ENCODE measurements at places on chromosomes 5 and 9. TPM values are rescaled to one million over a fixed set of nuclear protein-coding genes. Genes with fewer than 3 reads are reported as not detected.

DNA sequence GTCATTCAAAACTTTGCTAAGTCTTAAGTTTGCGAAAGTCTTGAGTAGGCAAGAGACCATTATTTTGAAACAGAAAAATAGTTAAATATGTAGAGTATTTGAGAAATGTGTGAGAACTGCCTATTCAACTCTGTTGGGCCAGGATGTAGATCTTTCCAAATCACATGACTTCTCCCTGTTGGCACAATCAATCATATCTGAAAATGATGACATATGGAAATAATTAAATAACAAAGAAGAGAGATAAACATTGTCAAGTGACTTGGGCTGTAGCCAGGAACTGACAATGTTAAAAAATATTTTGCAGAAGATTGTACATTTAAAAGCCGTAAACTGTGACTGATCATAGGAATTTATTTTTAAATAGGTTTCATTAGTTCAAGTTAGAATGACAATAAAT is 104.6 kb upstream of the IL6ST start:
- DNase-seq = no peak

TRPM6 gene
- total RNA-seq = 1.7 TPM

DRD1 gene
- total RNA-seq = 0.34 TPM

DNA sequence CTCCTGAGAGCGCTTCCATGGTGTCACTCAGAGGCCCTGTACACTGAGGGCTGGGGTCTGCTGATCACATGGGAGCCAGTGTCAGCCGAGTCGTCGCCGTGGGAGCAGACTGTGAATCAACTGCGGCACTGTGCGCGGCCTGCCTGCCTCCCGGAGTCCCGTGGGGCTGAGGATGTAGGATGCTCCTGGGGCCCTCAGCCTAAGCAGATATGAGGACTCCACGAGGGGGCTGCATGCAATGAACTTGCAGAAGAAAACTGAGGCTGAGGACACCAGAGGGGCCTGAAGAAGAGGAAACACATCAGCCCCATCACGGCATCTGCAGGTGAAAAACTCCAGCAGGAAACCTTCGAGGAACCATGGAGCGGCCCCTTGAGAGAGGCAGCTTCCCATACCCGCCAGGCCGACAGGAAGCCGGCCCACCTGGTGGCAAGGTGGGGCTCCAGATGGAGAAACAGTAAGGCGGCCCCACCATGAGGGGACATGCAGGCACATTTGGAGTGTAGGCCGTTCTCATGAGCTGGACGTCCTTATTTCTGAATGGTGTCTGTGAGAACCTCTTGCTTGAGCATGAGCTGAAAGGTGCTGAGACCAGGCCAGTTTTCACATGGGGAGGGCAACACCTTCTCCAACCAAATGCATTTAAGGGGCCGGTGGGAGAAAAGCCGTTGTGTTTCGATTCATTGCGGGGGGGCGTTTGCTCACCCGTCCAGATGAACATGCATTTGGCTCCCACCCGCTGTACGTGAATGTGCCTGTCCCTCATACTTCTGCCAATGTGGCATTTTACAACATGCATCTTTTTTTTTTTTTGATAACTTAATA is 35.2 kb upstream of the ADAMTS2 start:
- peak; percentile 38 for DNase-seq

GRCh38 chr5:142736247-142736632 is 33.9 kb upstream of the ARHGAP26 start:
- peak; percentile 34 for DNase-seq

GALNT12 gene
- total RNA-seq = 52.9 TPM

GRCh38 chr5:8418049-8418426 is 549.1 kb downstream of the MTRR start:
- DNase-seq = no peak

DNA sequence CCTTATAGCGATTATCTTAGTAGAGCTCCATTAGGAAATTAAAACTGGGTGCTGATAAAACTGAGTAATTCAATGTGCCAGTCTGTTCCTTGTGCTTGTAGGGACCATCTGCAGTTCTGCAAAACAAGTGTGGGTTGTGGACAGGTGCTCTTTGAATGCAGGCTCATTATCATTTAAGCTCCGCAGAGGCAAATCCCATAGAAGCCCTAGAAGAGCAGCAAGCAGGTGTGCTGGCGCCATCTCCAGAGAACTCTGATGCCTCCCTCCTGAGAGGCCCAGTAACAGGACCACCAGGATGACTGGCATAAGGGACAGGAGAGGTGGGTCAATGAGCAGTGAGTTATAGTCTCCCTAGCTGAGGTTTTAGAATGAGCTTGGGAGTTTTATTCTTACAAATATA is 1342.4 kb upstream of the DMAC1 start:
- DNase-seq = no peak

DNA sequence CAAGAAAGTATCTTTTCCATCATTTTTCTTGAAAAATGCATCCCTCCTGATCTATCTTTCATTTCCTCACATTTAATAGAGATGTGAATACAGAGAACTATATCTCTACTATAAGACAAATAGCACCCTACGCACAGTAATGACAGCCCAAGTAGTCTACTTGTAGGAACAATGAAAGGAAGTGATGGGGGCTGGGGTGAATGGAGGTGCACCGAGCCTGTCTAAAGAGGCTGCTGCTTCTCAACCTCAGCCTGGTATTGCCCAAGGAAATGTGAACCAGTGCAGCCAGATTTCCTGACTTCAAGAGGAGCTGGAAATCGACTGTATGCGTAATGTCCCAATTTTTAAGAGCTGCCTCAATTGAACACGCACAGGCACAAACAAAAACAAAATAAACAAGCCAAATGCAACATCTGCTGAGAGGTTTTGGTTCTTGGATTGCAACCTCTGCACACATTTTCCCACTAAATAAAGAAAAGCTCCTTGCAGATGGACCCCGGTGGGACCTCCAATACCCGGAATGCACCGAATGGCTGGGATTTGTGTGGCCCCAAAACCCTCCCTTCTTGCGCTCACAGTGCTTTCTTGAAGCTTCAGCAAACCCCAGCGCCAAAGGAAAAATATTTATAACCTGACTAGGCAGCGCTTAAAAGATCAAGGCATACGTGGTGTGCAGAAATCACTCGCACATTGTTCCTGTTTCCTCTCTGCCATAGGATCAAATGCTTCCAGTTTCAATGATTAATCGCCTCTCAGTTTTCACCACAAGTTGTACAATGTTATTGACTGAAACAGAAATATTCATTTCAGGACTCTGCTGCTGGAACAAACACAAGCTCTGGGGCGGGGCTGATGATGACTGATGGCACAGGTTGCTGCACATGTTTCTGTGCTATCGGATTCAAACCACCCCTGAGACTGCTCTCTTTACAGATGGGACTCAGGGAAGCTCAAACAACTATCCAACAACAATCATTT is 68.3 kb downstream of the KCNIP1 start:
- DNase-seq = no peak
